ENCODE measurements at places on chromosomes 7 and 10. TPM values are rescaled to one million over a fixed set of nuclear protein-coding genes. Genes with fewer than 3 reads are reported as not detected.

CDH23 gene
- not detected for total RNA-seq

TACC2 gene
- 7.0 TPM for total RNA-seq

TRPV6 gene
- total RNA-seq = not detected

RPEL1 gene
- total RNA-seq = under 0.01 TPM

CYP3A5 gene
- total RNA-seq = 2.8 TPM

CLDN3 gene
- total RNA-seq = not detected

RAPGEF5 gene
- total RNA-seq = 7.5 TPM

HILPDA gene
- 44.1 TPM for total RNA-seq

TMEM176A gene
- total RNA-seq = not detected

ANKRD22 gene
- total RNA-seq = 9.2 TPM

ANKRD7 gene
- 0.85 TPM for total RNA-seq

TFAM gene
- total RNA-seq = 29.6 TPM

SLC29A4 gene
- 11.6 TPM for total RNA-seq

PAOX gene
- 4.0 TPM for total RNA-seq

FLNC gene
- 8.0 TPM for total RNA-seq

ADRA2A gene
- not detected for total RNA-seq

PIP gene
- total RNA-seq = not detected

HPSE2 gene
- total RNA-seq = not detected

SCIN gene
- total RNA-seq = 5.3 TPM

All from tracheal epithelial cell (primary cell).